LoVo (cell line): ENCODE measurements at places on chromosomes 3 and 15.

GRCh38 chr15:84961114-84961452 is 20.6 kb upstream of the PDE8A start:
- no peak for DNase-seq

GRCh38 chr15:69797051-69797595 is 300.6 kb downstream of the TLE3 start:
- DNase-seq: no peak

- DNase-seq: no peak
These were observed 85.3 kb downstream of the HCN4 start for GRCh38 chr15:73283366-73283962.

DNA sequence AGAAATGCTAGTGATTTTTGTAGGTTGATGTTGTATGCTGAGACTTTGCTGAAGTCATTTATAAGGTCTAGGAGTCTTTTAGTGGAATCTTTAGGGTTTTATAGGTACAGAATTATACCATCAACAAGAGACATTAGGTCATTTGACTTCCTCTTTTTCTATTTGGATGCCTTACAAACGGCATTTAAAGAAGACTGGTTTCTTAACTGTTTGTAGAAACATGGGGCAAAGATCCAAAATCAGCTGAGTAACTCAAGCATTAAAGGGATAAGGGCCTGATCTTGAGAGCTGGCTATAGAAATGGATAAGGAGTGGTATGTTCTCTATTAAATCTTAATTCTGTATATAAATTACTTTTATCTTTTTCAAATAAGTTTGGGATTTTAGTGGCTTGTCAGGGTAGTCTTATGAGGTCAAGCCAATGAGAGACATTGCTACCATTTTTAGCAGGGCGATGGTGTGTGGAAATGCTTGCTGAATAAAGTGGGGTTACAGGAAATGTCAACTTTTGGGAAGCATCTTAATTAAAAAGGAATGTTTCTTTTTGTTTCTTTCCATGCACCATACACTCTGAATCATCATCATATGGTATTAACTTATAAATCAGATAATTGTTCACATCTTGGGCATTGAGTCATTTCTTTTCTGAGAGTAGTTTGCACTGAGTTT is 197.7 kb upstream of the GBE1 start:
- no peak for DNase-seq

DNA sequence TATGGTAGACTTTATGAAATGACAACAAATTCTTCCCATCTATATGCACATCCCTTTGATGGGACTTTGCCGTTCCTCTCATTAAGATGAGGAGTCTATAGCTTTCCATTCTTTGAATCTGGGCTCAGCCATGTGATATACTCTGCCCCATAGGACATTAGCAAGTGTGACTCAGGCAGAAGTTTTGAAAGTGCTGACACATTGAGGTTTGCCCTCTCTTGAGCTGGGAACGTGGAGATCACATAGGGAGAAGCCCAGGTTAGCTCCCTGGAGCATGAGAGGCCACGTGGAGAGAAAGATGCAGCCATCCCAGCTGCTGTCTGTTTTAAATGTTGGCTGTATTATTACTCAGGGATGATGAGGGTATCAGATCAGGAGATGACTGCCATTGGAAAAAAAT is 67.7 kb upstream of the OXTR start:
- no peak for DNase-seq

DNA sequence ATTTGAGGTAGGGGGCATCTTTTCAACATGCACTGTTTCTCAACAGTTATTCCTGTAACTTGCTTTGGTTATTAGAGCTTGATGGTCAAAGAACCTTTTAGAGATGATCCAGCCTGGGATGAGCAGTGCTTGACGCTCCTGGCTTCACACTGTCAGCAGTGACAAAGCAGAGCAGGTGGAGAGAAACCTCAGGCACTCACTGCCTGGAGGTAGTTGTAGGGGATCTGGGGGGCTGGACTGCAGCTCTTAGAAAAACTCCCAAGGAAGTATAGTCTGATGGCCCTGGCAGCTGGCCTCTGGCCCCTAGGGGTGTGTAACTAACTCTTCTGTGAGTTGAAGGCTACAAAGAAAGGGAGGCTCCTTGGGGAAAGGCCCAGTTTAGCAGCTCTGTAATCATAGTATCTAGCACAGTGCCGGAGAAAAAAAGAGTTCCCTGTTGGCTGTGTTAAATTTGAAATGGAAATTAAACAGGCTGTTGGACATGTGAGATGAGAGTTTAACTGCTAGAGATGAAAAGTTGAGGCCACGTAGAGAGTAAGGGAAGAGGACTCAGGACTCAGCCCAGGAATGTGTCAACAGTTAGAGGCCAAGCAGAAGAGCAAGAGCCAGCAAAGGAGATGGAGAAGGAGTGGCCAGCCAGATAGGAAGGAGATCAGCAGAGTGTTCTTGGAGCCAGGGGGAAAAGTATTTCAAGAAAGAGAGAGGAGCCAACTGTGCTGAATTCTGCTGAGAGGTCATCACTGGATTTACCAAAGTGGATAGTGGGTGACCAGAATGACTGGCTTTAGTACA is 14.2 kb downstream of the OXNAD1 start:
- no peak for DNase-seq

- peak; percentile 18 for DNase-seq
These were observed 388.2 kb upstream of the AGTR1 start for GRCh38 chr3:148309390-148310035.

- DNase-seq: no peak
These were observed 112.7 kb downstream of the OXSM start for GRCh38 chr3:25902586-25902985.

GRCh38 chr3:67416703-67417102 is 237.7 kb downstream of the SUCLG2 start:
- DNase-seq: no peak

DNA sequence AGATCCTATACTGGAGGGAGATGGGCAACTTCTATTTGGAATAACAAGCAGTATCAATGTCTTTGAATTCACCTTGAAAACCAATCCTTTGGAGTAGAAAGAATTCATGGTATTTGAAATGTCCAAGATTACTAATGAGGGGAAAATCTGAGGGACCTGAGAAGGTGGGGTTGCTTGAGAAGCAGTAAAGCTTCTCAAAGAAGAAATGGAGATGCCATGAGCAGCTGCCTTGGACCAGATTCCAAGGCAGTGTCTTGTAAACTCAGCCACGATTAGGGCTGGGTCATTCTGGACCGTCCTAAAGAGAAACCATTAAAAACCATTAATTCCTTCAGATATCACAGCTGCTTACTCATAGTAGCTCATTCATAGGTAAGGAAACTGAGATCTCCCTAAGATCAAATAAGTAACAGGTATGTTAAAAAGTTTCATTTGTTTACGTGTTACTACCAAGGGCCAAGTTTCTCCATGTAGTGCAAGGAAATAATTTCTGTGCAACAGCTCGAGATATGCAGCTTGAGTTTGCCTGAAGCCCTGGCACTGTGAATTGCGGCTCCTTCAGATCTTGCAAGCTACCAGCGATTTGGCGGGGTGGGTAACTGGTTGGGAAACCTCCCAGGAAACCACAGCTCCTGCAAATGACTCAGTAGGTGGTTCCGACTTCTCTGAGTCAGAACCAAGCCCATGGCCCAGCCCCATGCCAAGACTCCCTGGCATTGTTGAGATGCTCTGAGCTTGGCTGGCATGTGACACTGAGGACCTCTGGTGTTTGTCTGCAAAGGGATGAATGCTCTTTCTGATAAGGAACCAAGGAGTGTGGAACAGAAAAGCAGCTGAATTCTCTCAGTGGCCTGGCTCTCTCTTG is 296.8 kb downstream of the RORA start:
- DNase-seq: peak; percentile 79

DNA sequence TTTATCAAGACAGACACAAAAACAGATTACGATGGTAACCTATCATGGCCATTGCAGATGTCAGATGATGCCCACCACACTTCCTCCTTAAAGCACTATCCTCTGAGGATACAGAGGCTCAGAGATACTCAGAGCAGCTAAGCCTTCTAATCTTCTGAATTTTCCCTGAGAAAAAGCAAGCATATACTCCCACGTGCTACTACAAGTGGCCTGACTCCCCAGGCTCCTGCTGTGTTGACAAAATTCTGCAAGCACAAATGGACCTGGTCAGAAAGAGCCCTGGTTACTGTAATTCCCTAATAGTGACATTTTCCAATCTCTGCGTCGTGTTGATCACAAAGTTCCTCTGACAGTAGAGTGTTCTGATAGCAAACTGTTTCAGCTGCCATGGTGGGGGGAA is 207.1 kb downstream of the KCNMB2 start:
- DNase-seq: no peak

DNA sequence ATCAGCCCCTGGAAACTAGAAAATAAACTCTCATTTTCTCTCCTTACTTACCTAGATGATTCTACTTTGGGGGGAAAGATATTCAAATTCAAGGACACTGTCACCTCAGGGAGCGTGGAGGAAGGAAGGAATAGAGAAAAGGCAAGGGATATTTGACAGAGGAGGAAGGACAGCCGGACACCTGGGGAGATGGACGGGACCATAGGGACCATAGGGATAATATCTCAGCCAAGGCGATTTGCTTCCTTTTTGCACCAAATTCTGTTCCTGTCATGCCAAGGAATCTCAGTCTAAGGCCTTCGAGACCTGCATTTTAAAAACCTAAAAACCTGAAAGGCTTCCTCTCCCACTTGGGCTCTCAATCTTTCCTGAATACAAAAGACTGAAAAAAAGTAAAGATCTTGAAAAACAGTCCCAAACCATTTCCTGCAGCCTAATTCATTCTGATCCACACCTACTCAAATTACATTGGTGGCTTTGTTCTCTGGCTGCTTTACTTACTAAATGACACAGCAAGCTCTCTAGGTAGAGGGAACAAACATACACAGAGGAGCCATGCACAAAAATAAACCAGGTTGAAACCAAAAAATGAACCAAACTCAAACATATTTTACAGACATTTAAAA is 73.9 kb upstream of the SLC24A5 start:
- no peak for DNase-seq

- no peak for DNase-seq
These were observed 6.9 kb upstream of the TNFSF10 start for GRCh38 chr3:172530101-172530561.

GRCh38 chr15:84910928-84911623 is 26.6 kb downstream of the SLC28A1 start:
- no peak for DNase-seq

DNA sequence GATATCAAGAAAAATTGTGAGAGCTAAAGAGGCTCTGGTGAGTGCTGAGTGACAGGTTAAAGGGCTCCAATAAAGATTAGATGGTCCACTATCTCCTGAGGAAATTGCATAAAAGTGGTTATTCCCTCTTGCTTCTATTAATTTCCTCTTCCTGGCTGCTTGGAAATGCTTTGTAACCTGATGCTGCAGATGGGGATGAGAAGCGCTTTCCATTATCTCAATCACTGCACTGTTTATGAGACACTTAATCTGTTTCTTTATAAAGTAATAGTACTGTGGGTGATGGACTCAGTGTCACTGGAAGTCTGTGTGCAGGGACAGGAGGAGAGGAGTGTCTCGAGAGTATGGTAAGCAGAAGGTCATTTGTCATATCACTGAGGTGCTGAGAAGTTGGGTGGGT is 305.3 kb downstream of the EPHB1 start:
- no peak for DNase-seq

DNA sequence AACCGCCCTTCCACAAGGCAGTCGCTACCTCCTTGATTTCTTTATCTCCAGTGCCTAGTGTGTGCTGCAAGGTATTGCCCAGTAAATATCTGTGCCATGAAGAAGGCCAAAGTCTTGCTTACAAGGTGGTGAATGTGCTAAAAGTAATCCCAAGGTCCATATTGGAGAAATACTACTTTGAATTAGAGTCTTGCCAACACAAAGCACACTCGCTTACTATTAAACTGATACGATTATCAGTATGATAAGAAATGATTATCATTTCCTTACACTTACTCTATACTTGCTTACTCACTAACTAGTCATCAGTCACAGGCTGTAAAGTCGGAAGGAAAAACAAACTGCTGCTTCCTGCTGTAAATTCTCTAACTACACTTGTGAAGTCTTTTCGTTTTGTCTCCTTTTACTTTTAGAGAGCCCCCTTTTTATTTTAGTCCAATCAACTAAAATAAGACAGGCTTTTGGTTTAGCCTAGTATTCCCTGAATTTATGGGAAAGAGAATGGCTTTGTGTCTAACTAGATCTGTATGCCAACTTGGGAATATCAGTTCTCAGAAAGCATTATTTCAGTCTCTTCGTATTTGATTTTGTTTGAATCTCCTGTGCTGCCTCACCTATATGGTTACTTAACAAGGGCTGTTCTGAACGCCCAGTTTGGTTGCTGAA is 107.1 kb upstream of the TSC22D2 start:
- DNase-seq: peak; percentile 59

GRCh38 chr3:100957261-100957986 is 35.8 kb downstream of the ABI3BP start:
- no peak for DNase-seq

DNA sequence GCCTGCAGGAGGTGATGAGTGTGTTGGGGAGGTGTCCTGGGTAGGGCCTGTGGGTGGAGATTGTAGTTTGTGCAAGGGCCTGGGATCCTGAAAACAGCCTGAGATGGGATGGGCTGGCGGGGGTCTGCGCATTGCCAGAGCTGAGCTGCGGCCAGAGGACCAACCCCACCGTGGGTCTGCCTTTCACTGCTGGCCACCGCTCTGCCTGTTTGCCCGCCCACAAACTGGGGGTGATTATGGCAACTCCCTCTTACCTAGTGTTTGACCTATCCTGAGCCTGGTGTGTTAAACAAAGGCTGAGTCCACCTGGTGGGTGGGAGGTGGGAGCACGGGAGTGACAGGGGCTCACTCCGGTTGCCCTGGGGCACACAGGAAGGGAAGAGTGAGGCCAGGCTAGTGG is 9.8 kb downstream of the ABTB1 start:
- no peak for DNase-seq

DNA sequence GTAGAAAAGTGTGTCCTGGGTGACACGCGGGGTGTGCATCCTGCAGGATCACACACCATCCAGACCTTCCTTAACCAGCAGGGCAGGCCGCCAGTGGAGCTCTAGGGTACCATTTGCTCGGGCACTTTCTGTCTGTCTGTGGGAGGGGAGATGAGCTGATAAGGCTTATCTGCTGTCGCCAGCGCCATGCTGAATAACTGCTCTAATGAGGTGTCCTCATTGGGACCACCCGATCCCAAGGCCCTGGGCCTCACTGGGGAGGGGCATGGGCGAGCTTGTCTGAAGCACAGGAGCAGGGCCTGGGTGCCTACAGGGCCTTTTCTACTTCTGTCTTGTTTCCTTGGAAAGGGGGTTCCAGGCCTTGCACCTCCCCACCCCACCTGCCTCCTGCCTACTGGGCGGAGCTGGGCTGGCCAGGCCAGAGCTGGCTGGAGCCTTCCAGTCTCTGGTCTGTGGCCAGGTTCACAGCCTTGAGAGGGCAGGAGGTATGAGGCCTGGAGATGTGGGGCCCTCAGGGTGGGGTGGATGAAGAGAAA is 2.5 kb upstream of the GATA2 start:
- no peak for DNase-seq

GRCh38 chr3:159923336-159923735 is 65.3 kb upstream of the IL12A start:
- no peak for DNase-seq

DNA sequence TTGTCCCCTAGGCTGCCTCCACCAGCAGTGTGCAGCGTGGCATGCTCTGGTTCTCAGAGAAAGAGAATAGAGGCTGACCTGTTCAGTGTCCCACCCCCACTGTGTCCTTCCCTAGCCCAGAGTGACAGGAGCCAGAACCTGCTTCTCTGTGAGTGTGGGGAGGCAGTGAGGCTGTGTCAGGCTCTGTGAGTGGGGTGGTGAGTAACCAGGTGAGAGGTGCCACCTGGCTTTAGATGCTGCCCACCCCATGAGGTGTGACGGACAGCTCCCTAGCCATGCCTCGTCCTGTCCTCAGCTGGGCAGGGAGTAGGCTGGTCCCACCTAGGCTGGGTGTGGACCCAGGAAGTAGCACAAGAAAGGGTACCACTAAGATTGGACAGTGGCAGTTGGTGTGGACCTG is 6.3 kb downstream of the TEX264 start:
- no peak for DNase-seq

- DNase-seq: no peak
These were observed 16.9 kb upstream of the PRKCI start for GRCh38 chr3:170205302-170205701.
